ENCODE measurements at places on chromosomes 3 and 15.

DNA sequence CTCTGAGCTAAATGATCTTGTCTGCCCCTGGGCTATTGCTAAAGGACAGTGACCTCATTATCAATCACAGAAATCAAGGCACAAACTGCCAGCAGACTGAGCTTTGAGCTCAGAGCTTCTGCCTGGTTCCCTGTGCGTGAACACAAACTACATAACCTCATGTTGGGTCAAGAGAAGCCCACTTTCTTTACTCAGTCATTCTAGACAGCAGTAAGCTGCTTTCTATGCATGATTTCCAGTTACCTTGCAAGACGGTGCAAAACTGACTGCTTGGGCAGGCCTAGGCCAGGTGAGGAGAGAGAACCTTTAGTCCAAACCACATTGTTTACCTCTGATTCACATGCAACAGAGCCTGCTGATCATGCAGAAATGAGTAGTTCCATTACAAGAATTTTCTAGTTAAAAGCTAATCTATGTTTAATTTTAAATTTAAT is 75.1 kb downstream of the ARRDC4 start:
- no peak for DNase-seq

DNA sequence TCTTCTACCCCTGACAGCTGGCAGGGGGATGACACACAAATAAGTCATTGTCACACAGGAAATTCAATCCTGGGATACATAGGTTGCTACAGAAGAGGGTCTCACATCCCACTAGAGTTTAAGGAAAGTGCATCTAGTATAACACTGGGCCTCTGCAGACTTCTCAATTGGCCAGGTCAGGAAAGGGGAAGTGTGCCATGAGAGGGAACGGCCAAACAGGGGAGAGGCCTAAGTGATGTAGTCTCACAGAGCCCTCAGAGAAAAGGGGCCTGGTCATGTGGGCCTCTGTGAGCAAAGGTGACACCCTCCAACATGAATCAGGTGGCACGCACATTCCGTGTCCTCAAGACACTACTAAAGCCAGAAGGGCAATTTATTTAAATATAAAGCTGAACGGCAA is 11.2 kb downstream of the ZXDC start:
- no peak for DNase-seq

DNA sequence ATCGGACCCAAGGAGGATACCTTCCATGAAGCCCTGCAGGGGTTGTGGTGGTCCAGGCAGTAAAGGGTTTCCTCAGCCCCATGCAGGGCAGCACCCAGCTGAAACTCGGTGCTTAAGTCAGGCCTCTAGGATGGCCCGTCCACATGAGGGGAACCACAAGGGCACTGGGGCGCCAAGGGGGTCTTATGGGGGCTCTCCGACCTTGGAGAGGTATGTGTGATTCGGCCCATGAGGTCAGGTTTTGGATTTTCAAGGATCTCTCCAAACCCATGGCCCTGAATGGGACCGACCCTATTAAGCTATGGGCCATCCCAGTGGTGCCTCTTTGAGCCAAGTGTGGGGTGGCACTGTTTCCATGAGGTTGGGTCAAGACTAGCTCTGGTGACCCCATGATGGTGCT is 233.3 kb downstream of the SNRPN start:
- no peak for DNase-seq

DNA sequence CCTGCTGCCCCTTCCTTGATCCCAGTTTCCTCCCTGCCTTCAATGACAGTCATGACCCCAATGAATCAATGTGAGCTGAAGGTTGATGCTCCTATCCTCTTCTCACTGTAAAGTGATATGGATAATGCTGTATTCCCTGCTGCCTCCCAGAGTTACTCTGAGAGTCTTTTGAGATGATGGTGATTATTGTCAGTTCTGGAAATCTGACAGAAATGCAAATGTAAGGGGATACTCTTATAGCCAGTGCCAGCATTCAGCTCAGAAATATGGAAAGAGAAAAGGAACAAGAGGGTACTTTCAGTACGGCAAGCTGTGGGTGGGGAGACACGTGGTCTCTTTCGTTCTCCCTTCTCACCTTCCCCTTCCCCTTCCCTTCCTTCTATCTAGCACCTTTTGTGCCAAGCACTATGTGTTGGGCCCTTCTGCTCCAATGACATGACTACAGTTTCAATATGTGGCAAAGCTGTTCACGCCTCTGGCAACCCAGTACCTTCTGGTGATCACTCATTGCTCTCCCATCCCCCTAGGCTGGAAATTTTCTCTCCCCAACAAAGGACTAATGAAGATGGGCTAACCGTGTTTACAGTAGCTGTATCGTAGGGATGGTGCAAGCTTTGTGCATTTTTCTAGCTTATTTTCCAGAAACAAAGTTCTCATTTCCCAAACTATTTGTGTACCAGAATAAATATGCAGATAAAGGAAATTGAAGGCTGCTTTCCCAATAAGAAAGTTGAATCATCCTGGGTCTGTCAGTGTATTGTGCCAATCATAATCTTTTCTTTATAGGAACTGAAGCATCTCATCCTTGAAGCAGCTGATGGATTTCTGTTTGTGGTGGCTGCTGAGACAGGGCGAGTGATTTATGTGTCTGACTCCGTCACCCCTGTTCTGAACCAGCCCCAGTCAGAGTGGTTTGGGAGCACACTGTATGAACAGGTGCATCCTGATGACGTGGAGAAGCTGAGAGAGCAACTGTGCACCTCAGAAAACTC is 70.3 kb downstream of the ARNT2 start:
- no peak for DNase-seq

- DNase-seq, result no peak
These were observed 262.4 kb downstream of the SLC9A9 start for GRCh38 chr3:143585720-143586456.

GRCh38 chr3:39130693-39131265 is 22.6 kb downstream of the CSRNP1 start:
- no peak for DNase-seq

GRCh38 chr3:185696039-185696438 is 109.9 kb downstream of the SENP2 start:
- no peak for DNase-seq

GRCh38 chr15:90425726-90426346 is 37.8 kb downstream of the IQGAP1 start:
- no peak for DNase-seq

DNA sequence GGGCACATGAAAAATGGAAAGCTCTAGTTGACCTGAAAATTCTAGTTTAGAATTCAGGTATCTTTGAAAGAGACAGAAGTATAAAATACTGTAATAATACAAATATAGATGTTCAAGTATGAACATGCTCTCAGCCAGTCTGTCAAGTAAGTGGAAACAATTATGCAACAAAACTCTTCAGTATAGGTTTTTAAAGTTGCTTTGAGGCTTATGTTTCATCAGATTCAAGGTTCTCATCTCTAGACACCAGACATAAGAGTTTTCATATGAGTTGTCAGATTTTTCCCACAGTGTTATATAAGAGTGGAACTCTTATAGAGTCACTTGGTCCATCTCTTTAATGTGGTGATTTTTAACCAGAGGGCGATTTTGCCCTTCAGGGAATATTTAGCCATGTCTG is 22.0 kb downstream of the CMSS1 start:
- DNase-seq, result no peak

Measured in nephron progenitor cell (in vitro differentiated cells).